Mucosa of gallbladder (tissue), 1 donor: ENCODE measurements at places on chromosomes 3 and 15.

DNA sequence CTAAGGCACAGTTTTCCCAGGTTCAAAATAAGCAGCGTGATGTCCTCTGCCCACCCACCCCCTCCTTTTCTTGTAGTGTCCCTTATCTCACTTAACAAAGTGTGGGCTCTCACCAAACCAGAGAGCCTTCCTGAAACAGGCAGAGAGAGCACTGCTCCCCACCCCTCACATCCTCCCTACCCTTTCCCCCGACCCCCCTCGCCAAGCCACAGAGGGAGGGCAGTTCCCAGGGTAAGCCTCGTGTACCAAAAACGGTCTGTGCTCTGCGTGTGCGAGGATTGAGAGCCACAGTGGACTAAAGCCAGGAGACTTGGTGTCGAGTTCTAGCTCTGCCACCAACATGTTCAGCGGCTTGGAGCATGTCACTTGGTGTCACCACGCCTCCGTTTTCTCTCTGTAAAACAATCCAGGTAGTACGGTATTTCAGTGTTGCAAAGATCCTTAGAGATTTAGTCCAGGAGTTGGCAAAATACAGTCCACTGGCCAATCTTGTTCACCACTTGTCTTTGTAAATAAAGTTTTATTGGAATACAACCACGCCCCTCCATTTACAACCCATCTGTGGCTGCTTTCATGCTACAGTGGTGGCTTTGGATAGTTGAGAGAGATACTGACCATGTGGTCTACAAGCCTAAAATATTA is 249.9 kb downstream of the OPA1 start:
- no peak for DNase-seq

DNA sequence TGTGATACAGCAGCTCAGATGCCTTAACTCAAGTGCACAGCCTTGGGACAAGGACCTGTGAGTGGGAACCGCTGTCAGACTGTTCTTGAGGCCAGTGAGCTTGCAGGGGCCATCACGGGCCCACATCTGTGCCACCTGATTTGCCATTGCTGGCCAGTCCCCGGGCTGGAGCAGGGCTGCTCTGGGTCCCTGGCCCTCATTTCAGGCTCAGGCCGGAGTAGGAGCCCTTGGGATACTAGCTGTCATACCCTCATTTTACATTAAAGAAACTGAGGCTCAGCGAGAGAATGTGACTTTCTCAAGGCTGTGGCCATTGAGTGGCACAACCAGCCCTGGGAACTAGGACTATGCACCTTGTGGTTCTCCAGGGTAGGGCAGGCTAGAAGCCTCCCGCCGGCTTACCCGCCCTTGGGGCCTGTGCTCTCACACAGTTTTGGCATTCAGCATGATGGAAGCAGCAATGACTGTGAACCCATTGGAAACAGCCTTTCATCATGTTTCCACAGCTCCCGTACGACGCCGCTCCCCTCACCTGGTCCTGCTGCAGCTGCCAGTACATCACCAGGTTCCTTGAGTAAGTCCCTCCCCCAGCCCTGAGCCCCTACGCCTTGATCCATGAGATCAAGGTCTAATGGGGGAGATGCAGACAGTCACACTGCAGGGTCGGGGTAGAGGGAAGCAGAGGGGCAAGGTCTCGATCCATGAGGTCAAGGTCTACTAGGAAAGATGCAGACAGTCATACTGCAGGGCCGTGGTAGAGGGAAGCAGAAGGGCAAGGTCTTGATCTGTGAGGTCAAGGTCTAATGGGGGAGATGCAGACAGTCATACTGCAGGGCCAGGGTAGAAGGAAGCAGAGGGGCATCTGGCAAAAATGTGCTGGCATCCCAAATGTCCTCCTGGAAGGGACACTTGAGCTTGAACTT is 42.2 kb downstream of the GOLGA6L10 start:
- no peak for DNase-seq

GRCh38 chr3:79172241-79172640 is 595.6 kb downstream of the ROBO1 start:
- DNase-seq = no peak

DNA sequence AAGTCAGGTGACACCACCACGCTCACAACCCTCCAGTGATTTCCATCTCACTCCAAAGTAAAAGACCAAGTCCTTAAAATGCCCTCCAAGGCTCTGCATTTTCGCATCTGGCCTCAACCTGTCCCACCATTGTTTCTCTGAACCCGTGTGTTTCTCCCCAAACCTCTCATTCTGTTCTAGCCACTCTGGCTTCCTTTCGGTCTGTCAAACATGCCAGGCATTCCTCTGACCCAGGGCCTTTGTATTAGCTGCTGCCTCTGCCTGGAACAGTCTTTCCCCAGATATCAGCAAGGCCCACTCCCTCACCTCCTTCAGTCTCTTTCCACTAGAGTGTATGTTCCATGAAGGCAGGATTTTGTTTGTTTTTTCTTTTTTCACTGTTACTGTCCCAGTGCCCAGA is 16.0 kb downstream of the MAP2K5 start:
- no peak for DNase-seq

GRCh38 chr3:141047168-141047567 is 4.0 kb upstream of the SPSB4 start:
- no peak for DNase-seq

DNA sequence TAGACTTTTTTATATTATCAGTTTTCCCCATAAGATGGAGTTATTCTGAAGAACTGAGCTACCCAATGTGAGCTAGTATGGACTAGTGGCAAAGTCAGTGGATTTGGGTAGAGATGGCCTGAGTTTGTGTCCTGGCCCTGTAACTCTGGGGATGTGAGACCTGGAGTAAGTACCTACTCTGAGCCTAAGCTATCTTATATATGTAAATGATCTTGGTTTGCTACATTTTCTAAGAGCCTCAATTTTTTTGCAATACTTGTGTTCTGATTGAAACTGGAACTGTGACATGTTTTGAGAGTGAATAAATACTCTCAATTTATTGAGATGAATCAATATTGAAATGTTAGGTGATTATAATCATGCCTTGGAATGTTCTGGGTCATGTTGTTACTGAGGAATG is 73.6 kb downstream of the ZNF621 start:
- no peak for DNase-seq

DNA sequence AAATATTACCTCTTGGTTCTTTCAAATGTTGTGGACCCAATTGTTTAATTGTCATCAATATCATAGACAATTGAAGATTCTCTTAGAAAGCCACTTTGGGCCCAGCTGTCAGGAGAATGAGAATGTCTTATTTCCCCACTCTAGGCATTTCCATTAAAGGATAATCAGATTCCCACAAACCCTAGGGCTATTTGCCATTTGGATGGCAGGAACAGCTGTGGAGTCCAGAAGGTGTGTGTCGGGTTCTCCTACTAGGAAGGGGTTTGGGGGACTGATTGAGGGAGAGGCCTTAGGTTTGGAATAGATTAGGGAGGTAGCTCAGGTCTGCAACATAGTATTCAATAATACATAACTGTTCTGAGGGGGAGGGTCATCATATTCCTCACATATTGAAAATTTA is 35.2 kb upstream of the PLSCR5 start:
- DNase-seq = no peak

- peak; percentile 57 for DNase-seq
Measured at GRCh38 chr3:124780761-124781475, 50.7 kb downstream of the UMPS start.

GRCh38 chr3:51257870-51258269 is 127.2 kb upstream of the MANF start:
- DNase-seq = no peak

GRCh38 chr15:101450403-101451265 is 38.9 kb downstream of the PCSK6 start:
- DNase-seq = no peak

DNA sequence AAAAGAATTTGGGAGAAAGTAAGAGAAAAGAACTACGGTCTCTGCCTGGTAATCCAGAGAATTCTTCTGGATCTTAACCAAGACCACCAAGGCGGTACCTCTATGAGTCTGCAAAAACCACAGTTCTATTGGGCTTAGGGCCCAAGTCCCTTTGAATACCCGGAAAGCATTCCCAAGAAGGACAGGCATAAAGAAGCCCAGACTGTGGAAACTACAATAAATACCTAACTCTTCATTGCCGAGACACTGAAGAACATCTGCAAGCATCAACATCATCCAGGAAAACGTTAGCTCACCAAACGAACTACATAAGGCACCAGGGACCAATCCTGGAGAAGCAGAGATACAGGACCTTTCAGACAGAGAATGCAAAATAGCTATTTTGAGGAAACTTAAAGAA is 162.3 kb upstream of the TMC3 start:
- DNase-seq = no peak

DNA sequence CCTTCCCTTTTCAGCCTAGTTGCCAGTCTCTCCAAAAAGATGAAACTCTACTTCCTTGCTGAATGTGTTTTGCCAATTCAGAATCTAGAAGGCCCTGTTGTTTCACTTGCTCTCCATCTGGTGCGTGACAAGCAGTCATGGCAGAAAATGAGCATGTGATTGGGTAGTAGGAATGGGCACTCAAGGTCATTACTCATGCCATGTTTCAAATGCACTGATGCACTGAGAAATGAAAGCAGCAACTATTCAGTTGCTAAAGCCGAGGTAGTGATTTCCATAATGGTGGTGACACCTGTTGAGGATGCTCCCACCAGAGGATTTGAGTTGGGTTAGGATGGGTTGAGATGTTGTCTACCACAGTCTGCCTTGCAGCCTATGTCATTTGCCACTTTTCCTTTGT is 12.7 kb downstream of the ZBTB38 start:
- no peak for DNase-seq

- peak; percentile 63 for DNase-seq
Measured at GRCh38 chr15:22979238-22980188, 655 bp downstream of the CYFIP1 start.

DNA sequence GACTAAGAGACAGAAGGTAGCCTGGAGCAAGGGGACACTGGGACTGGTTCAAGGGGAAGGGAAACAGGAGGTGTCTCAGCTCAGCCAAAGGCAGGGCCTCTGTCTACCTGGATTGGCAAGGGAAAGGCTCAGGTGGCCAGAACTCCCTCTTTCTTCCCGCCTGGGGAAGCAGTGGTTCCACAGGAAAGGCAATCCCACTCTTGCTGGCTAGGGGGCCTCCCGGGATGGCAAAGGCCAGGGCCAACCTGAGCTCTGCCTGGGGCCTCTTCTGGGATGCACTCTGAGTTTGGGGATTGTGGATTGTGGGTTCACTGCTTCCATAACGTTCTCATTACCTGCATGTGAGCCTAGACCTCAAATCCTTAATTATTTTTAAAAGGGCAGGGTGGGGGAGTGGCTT is 13.0 kb upstream of the PARP6 start:
- no peak for DNase-seq

GRCh38 chr3:14793126-14793857 is 25.5 kb upstream of the FGD5 start:
- no peak for DNase-seq

DNA sequence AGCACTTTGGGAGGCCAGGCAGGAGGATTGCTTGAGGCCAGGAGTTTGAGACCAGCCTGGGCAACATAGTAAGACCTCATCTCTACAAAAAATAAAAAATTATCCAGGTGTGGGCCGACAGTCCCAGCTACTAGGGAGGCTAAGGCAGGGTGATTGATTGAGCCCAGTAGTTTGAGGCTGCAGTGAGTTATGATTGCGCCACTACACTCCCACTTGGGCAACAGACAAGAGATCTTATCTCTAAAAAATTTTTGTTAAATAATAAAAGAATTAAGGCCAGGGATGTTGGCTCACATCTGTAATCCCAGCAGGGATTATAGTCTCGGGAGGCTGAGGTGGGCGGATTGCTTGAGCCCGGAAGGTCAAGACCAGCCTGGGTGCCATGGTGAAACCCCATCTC is 25.8 kb upstream of the NFKBIZ start:
- DNase-seq = no peak

- DNase-seq = no peak
Measured at GRCh38 chr3:182413682-182414081, 379.6 kb upstream of the ATP11B start.

DNA sequence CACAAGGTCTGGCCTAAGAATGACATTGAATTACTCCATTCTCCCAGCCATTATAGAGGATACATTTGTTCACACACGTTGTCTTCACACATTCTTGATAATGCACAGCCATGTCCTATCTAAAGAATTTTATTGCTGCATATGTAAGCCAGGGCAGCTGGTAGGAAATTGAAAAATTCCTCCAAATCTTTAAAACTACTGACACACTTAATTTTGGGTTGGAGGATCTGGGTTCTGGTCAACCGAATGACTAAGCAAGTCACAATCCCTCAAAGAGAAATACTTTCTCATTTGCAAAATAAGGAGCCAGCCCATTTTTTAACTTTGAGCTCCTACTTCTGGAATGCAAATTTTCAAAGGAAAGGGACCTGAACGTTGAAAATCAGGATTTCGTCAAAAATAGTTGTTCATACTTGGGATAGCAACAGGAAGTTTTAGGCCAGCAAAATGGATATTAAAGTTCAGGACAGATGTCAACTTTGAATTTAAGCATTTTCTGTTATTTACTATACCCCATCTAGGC is 638.3 kb downstream of the NTRK3 start:
- no peak for DNase-seq

GRCh38 chr3:58261954-58262666 is 24.5 kb downstream of the ABHD6 start:
- DNase-seq = no peak

GRCh38 chr3:11118181-11118682 is 36.1 kb upstream of the HRH1 start:
- DNase-seq = no peak

DNA sequence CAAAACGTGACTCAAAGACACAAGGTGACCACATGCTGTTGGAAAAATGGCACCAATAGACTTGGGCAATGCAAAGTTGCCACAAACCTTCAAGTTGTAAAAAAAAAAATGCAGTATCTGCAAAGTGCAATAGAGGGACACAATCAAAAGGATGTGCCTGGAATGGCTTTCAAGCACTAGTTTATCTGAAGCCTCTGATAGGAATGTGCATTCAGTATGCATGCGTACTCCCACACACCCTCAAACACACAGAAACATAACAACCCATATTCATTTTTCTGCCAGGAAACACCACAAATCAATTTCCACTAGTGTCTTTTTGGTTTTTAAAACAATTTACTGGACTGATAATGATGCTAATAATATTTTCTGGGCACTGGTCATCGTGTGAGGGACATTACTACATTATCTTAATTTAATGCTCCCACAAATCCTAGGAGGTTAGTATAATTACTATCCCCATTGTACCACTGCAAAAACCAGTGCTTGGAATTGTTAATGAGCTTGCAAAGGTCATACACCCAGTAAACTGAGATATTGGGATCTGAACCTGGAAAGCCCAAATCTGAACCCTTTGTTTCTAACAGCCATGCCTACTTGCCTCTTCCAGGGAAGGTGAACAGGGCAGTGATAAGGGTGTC is 298.7 kb downstream of the MAGI1 start:
- no peak for DNase-seq

DNA sequence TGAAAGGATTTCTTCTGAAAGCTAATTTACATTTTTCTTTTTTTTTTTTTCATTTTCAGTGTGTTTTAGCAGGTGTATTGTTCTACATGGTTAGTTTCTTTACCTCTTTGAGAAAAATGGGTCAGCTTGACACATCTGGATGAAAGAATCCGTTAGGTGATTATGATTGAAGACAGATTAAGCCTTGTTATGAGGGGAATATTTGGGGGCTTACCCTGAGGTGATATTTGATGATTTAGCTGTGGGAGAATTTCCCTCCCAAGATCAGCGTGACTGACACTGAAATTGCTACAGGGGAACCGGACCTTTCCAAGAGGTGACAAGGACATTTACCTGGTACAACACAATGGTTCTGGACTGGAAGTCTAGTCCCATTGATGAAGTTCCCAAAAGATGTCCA is 147.5 kb downstream of the NFKBIZ start:
- no peak for DNase-seq

GRCh38 chr15:85480923-85481322 is 100.5 kb downstream of the AKAP13 start:
- DNase-seq = no peak
